ENCODE measurements at places on chromosomes 5 and 9. TPM values are rescaled to one million over a fixed set of nuclear protein-coding genes. Genes with fewer than 3 reads are reported as not detected.

DNA sequence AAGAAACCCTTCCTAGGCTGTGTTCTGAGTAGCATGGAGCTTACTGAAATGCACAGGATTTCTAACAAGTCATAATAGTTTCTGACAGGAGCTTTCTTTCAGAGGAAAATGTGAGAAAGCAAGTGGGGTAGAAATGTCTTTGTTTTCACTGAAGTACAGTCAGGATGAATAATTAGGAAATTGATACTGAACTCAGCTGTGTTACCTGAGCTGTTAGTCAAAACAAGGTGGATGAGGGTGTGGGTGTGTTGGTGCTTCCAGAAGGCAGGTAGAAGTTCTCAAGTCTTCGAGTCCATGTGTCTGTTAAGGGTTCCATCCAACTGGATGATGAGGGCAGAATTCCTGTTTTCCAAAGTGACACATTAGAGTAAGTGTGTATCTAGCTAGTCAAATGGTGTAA lies 122.4 kb downstream of the BASP1 start:
- no peak for DNase-seq

DNA sequence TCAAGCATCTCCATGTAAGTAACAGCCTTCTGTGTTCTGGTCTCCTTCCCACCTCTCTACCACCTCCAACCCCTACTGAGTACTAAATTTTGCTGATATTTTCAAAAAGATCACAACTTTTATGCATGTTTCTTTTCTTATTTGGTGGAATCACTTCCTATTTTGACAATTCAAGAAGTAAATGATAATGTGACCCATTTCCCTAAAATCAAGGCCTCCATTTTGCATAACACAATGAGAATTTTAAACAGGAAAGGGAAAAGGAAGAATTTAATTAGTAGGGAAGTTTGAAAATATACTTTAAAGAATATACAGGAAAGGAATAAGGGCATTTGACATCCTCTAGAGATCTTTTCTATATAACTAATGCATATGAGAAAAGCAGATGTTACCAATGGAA lies 212.9 kb upstream of the RASA1 start:
- DNase-seq = no peak

Gene LMBRD2
- total RNA-seq = 5.6 TPM

DNA sequence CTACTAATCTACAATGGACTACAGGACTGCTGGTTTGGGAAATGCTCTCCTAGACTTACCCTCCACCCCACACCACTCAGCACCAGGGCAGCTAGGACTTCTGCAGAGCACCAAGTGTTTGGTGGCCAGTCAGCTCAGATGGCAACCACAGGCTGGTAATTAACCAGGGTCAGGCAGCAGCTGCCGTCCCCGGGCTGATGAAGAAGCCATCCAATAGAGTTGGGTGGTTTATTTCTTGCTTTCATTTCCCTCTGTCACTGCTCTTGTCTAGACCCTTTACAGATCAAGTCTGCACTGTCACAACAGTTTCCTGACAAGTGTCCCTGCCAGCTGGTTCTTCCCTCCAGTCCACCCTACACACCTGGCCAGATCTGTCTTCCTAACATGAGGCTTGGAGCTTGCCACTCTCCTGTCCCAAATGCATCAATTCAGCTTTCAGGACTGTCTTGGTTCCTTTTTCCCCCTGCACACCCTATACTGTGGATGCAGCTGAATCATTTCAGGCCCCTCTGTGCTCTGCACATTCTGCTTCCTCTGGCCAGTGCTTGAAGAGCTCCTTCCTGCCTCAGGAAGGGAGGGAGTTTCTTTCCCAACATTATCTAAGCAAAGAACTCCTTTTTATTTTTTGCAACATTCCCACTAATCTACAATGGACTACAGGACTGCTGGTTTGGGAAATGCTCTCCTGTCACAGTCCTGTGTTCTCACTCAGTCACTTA lies 30.2 kb upstream of the HSPA9 start:
- no peak for DNase-seq

Gene GRM6
- total RNA-seq = 0.05 TPM

- no peak for DNase-seq
These were observed 759.3 kb upstream of the TYRP1 start for GRCh38 chr9:11933926-11934325.

Data from WTC11 (cell line).